Left hindlimb (tissue), 1 donor: ENCODE measurements at places on chromosomes 2 and 18.

GRCh38 chr2:54927085-54927750, 123.0 kb downstream of the RTN4 start:
- no peak for DNase-seq

- no peak for DNase-seq
Measured at GRCh38 chr18:21315741-21316197, 73.7 kb downstream of the GREB1L start.

DNA sequence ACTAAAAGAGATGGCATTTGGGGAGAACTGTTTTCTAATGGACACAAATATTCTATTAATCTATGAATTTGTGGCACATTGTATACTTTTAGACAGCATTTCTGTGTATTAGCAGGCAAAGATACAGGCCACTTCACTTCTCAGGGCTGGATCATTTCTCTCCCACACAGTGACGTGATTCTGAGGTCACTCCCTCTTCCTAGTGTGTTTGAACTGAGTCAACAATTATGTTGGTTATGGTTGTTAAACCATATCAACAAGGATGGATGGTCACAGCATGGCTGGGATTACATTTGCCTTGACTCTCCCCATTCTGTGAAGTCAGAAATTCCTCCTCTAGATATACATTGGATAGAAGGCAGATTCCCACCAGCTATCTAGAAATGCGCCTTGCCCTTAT, 11.6 kb downstream of the NOSTRIN start:
- no peak for DNase-seq

- no peak for DNase-seq
Measured at GRCh38 chr2:568639-569235, 108.5 kb downstream of the TMEM18 start.

GRCh38 chr2:60295636-60295962, 257.9 kb downstream of the BCL11A start:
- no peak for DNase-seq

DNA sequence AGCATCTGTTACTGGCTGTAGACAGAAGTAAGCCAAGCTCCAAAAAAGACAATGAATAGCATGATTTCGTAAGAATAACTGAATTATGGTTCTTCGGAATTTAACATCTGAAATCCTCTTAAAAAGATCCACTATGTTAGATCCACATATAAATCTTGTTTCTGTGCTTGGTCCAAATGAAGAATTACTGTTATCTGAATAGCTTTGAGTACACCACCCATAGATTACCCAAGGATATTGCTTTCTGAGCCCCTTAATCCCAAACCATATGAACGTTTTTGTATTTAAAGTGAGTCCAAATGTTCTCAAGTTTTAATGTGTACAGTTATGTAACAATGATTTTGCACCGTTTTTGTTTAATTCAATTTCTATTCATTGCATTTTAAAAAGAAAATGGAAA, 124.9 kb downstream of the DSC3 start:
- no peak for DNase-seq

- DNase-seq, result no peak
Measured at GRCh38 chr2:228701506-228701905, 520.0 kb upstream of the SPHKAP start.

GRCh38 chr2:71126957-71127356, 3.1 kb downstream of the MCEE start:
- DNase-seq, result no peak

GRCh38 chr2:71672826-71673795, 219.8 kb downstream of the DYSF start:
- no peak for DNase-seq

DNA sequence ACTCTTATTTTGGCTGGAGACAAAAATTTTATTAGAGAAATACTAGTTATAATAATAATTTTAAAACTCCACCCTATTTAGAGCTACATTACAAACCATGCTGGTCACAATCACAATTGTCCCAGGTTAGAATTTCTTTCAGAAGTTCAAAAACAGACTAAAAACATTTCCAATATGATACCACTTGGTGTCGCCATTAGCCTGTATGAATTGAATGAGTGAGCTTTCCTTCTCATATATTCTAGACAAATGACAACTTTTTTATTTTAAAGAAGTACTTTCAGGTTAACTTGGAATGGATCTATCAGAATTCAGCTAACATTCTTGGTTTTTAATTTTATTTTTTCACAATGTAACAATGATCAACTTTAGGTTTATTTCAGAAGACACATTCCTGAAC, 48.0 kb downstream of the SERPINB8 start:
- DNase-seq, result no peak

GRCh38 chr2:44550561-44550960, 188.8 kb downstream of the CAMKMT start:
- DNase-seq, result no peak

- no peak for DNase-seq
Measured at GRCh38 chr2:70777450-70777849, 9.4 kb upstream of the ADD2 start.

GRCh38 chr18:2442726-2443275, 128.5 kb downstream of the METTL4 start:
- no peak for DNase-seq

DNA sequence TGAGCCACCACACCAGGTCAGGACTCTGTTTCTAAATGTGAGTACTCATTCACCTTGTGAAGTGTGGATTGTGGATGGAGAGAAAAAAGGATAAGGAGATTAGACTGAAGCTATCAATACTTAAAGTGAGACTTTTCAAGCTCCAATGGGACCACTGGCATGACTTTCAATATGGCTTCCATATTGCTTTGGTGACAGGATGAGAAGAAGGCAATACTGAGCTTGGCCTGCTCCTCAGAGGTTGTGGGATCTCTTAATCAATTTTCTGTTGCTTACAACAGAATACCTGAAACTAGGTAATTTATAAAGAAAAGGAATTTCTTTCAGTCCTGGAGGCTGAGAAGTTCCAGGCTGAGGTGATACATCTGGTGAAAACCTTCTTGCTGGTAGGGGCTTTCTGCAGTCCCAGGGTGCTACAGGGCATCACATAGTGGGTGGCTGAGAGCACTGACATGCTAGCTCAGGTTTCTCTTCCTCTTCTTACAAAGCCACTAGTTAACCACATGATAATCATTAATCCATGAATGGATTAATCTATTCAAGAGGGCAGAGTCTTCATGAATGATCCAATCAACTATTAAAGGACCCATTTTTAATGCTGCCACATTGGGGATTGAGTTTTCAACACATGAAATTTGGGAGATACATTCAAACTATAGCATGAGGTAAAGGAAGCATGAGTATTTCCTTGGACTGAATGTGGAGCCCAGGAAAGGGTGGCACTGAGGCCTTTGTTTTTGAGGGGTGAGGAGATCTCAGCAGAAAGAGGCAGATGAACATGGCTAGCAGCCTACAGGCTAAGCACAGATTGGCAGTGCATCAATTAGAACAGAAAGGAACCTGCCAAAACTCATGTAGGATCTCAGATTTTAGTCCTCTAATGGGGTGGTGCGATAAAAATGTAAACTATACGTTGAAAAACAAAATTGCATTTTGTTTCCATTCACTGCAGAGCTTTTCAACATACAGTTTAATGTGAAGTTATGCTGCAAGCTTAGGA, 274.5 kb downstream of the PIK3C3 start:
- no peak for DNase-seq

- DNase-seq, result no peak
Measured at GRCh38 chr2:220533485-220533884, 906.1 kb downstream of the SLC4A3 start.

GRCh38 chr2:39665811-39666490, at the start of gene TMEM178A:
TMEM178A (plus strand) TSS chr2:39665917; CDS start chr2:39665975, 58 bp downstream.
- peak; percentile 45 for DNase-seq

DNA sequence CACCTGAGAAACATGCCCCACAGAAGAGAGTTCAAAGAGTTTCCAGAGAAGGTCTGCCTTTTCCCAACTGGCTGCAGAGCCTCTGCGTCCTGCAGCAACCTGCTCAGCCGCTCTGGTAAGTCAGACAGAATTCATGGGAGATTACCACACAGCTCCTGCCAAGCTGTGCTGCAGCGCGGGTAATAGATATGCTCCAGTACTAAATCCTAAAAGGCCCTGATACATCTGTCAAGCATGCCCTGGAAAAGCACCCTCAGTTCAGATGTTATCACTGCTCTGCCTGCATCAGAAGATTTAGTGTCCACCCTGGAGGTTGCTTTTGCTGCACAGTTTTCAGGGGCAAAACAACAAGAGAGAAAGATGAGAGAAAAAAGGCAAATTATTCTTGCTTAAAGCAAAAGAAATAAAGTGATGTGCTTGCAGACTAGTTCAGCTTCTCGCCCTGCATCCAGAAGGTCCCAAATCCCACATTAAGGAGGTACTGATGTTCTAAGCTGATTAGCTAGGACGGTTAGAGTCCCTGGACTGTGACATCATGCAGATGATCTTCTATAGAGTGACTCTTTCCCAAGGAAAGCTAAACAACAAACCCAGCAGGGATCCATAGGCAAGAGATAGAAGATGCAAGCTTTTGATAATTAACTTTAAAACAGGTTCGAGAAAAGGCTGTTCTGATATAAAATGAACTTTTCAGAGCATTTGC, 488.6 kb downstream of the BCL11A start:
- DNase-seq, result no peak

DNA sequence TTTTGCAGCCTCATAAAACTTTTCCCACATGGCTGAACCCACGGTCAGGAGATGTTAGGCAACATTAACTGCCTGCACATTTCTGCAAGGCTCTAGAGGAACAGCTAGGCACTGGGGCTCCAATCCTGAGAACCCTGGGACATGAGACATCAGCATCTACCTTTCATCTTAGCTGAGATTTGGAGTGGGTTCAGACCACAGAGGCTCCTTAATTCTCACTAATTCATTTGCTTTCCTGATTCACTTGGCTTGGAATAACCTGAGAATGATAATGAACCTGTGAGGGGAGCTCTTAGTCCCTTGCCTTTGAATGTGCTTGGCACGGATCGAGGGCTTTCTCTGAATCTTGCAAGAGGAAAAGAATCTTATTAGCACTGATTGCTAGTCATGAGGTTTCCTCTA, 266.2 kb downstream of the FIGN start:
- DNase-seq, result no peak

- DNase-seq, result no peak
Measured at GRCh38 chr2:203675086-203675485, 31.4 kb upstream of the CD28 start.

DNA sequence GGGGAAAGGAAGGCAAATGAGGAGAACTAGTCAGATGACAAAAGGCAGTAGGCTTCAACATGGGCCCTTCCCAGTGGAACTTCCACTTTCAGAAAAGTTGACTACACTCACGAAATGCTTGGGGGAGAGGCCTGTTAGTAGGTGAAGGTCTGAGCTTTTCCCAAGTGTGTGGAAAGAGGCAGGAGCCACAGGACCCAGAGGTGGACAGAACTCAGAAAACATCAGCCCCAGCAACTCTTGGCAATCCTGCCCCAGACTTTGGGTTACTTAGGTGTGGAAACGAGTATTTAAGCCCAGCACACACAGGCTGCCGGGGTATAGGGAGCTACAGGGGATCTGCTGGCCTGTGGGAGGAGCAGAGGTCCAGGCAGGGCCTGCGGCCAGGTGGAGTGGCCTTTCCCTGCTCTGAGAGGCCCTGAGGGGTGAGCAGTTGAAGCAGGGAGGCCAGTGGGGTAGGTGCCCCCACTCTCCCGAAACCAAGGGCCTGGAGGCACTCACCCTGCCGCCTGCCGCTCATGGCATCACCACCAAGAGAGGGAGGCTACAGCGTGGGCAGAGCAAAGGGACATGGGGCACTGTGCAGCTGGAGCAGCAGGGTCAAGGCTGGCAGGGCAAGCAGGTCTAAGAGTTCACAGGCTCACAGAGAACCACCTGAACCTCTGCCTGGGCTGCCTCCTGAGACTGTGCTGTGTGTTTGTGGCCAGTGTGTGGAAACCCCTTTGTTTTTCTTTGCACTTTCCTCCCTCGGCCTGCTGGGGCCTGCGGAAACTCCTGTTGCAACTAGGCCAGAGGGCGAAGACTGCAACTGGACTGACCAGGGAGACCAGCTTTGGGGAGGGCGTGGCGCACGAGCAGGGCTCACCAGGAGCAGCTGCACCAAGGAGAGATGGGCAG, 130.7 kb upstream of the SERTAD2 start:
- DNase-seq, result no peak

DNA sequence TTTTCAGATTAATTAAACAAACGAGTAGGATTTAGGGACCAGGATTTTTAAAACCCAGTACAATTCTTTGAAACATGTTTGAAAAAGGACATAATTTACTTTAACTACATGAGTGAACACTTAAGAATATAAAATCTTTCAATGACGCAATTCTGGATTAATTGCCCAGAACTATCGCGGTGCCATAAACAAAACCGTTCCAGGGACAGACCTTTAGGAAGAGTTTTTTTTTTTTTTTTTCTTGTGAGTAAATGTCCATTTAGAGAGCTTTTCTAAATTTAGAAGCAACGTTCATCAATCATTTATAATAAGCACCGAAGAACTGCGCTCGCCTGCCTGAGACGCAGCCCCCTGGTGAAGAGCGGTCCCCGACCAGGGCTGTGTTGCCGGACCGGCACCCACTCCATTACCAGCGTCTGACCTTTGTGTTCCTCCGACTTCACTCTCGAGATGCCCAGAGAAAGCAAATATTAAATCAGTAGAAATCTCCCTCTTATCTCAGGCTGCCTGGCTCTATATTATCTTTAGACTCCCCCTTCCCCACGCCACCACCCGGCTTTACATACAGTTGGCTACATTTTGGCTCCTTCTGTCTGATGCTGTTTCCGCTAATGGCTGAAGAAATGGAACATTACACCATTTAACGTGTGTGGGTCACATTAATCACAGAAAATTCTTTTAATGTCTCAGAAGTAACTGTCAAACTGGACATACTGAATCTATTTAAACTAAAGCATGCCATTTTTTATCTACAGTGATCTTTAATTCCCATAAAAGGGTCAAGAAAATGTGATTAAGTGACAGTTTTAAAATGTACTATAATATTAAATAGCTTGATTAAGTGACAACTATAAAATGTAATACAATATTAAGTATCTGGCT, 364.0 kb upstream of the MEIS1 start:
- no peak for DNase-seq
